ENCODE measurements at places on chromosomes 2 and 18.

DNA sequence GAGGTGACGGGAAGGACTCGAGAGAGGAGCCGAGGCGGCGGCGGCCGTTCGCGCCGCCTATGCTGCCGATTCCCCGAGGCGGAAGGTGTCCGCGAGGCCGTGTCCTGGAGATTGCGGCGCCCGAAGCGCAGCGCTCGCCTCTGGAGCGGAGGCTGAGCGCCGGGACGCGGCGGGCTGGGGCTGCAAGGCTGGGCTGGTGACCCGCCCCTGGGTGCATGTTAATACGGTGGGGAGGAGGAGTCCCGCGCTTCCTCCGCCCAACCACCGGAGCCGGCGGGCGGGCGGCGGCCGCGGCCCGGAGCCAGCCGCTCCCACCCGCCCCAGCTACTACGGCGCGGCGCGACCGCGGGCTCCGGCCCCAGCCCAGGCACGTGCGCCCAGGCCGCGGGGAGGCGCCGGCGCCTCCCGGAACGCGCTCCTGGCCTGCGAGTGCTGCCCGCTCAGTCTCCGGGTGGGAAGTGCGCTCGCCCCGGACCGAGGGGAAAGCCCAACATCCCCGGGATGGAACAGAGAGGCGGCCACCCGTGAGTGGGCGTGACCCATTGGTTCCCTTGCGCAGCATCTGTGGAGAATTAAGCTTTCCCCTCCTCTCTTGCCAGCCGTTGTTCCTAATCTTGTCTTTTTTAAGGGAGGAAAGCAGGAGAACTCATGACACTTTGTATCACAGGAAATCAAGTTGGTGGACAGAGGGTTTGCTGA lies at the start of gene DLGAP1:
DLGAP1 (minus strand) TSS at position 195 of the 699 bp plus-strand sequence.
- DNase-seq: peak; percentile 30

- peak; percentile 57 for DNase-seq
Observed at GRCh38 chr18:623761-624620, 27.2 kb downstream of the CLUL1 start.

GRCh38 chr2:21118302-21118920 lies 5.4 kb upstream of the TDRD15 start:
- DNase-seq: peak; percentile 9

DNA sequence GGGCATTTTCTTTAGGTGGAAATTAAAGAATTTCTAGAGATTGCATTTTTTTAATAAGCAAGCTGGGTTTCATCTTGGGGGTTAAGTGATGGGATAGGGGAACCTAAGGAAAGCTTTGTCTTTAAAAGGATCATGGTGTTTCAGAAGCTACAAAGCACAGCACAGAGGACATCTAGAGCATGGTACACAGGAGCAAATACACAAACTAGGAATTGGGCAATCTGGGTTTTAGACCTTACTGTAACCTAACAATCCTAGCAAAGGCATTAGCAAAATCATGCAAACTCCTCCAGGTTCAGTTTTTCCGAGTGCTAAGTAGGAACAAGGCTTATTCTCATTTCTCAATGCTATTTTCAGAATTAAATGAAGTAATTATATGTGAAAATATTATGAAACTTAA lies 134.1 kb downstream of the CD226 start:
- no peak for DNase-seq

DNA sequence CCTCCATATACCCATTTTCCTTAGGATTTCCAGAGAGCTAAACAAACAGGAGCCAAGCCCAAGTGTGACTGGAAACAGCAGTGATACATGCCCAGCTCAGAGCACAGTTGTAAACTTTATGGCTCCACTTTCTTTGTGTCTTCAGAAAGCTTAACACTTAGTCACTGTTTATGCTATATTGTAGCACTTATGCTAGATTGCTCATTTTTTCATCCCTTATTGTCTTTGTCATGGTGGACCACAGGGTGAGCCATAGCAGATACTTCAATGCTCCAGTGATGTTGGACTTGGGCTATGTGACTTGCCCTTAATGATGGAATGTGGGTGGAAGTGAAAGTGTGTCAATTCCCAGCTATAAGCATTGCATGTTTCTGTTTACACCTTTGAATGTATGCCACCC lies 401.6 kb downstream of the METTL4 start:
- no peak for DNase-seq

All from fibroblast of skin of back (primary cell).